ENCODE measurements at places on chromosomes 13 and 19.

DNA sequence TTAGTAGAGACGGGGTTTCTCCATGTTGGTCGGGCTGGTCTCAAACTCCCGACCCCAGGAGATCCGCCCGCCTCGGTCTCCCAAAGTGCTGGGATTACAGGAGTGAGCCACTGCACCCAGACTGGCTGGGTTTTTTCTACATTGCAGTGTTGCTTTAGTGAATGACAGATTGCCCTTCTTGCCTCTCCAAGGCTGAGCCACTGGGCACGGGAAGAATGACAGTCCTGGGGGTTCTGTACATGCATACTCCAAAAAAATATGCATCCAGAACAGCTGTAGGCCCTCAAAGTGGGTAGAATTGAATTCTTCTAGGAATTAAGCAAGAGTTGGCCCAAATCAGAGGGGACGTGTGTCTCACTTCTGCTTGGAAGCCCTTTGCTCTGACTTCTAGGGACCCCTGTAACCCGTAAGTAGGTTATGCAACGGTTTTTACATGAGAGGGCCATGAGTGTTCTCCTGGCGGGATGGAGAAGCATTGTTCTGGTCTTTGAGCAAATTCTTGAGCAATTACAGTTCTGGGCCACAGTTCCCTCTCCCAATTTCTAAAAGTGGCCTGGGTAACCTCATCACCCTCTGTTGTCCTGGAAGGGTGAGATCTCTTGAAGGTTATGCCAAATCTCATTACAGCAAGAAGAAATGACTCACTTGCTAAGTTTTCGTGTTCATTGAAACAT lies 3.6 kb downstream of the ACTN4 start:
- no peak for DNase-seq

GRCh38 chr19:28785971-28786370 lies 427.0 kb downstream of the UQCRFS1 start:
- DNase-seq, result no peak

GRCh38 chr19:54955376-54955775 lies 8.0 kb upstream of the NLRP7 start:
- no peak for DNase-seq

GRCh38 chr19:4693471-4694121 lies 23.5 kb upstream of the MYDGF start:
- no peak for DNase-seq

- no peak for DNase-seq
Observed at GRCh38 chr19:40253611-40254092, 27.2 kb upstream of the CCNP start.

- no peak for DNase-seq
Observed at GRCh38 chr13:67515895-67516294, 285.8 kb upstream of the PCDH9 start.

GRCh38 chr13:19161308-19161707 lies 20.3 kb downstream of the TUBA3C start:
- DNase-seq, result no peak

DNA sequence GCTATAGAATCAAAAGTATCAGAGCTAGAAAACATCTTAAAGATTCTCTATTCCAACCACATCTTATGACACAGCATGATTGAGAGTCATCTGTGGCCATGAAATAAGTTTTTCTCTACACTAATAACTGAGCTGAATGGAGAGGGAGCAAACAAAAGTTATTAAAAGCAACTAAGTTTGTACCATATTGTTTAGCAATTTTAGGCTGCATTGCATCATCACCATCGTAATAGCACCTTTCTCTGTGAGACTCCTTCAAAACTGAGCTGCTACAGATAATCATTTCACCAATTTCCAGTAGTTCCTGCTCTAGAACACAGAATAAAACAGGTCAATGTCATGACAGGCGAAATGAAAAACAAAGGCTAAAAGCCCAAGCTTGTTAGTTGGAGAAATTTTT lies 1183.9 kb downstream of the DIAPH3 start:
- DNase-seq, result no peak

DNA sequence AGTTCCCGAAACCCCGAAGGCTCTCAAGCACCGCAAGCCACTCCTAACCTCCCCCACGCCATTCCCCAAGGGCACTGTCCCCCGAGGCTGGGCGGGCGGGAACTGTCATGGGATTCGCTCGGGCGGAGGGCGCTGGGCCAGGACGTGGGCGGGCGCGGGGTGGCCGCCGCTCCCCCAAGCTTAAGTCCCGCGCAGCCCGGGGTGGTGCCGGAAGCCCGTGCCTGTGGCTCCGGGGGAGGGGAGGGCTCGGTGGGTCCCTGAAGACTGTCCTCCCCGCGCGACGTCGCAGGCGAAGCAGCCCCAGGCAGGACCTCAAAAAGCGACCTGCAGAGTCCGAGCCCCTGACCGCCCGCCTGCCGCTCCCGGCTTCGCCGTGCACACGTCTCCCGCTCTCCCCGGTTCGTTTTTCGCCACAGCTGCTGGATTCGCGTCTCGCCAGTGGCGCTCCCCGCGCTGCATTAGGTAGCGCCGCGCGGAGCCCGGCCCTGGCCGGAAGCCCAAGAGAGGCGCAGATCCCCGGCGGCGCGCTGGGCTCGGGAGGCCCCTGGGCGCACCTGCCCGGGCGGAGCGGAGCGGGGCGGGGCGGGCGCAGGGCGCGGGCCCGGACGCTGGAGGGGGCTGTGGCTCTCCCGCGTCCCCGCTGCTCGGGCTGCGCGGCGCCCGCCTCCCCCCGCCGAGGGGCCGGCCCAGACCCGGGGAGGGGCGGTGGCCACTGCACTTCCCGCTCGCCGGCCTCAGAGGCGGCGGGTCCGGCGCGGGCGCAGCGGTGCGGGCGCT lies at the start of gene FARP1:
FARP1 (plus strand) TSS at position 715 of the 777 bp plus-strand sequence. CDS start 70,149 bp downstream, outside the sequence.
- DNase-seq, result peak; percentile 66

- no peak for DNase-seq
Observed at GRCh38 chr13:56886398-56886797, 254.3 kb upstream of the PRR20A start.

DNA sequence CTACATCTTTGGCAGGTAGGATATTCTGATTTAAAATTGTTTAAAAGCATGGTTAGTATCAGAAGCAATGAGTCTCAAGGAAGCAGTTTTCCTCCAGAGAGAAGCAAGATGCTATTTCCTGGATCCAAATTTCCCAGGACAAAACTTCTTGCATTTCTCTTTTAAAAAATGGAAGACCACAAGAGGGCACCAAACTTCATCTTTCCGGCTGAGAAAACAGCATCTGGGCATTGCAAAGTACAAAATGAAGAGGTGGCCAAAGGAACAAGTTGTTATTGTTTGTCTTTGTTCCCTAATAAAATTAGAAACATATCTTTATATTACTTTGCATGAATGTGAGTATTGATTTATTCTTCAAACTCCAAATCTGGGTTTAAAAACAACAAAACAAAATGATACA lies 60.0 kb upstream of the LRCH1 start:
- DNase-seq, result no peak

DNA sequence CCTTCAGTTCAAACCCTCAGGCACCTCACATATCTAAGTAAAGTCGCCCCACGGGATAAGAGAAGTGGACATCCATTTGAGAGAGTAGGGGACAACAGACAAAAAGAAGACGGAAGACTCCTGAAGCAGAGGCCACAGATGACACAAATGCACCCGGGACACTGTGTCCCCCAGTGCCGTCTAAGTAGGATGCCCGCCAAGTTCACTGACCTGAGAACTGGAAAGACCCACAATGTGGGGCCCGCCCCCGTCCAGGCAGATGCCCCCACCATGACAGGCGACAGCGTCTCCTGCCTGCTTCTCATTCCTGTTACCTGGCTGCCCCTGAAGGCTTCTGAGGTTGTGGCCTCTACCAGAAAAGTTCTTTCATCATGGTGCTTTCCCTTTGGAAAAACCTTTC lies 16.9 kb downstream of the ANKRD27 start:
- DNase-seq, result no peak

- DNase-seq, result peak; percentile 45
Observed at GRCh38 chr13:113742000-113742441, 17.0 kb upstream of the TMEM255B start.

- DNase-seq, result no peak
Observed at GRCh38 chr19:58052256-58052655, 6.8 kb upstream of the ZNF135 start.

- no peak for DNase-seq
Observed at GRCh38 chr13:80903911-80904310, 563.0 kb upstream of the SPRY2 start.

DNA sequence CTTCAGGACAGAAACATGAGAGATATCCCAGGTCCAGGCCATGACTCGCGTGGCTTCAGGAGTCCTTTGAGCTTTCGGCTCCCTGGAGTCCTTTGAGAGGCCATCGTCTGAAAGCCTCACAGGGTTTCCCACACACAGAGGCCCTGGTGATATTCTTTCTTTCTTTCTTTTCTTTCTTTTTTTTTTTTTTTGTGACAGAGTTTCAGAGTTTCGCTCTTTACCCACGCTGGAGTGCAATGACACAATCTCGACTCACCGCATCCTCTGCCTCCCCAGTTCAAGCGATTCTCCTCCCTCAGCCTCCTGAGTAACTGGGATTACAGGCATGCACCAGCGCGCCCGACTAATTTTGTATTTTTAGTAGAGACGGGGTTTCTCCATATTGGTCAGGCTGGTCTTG lies 5.5 kb downstream of the SIN3B start:
- DNase-seq, result no peak

DNA sequence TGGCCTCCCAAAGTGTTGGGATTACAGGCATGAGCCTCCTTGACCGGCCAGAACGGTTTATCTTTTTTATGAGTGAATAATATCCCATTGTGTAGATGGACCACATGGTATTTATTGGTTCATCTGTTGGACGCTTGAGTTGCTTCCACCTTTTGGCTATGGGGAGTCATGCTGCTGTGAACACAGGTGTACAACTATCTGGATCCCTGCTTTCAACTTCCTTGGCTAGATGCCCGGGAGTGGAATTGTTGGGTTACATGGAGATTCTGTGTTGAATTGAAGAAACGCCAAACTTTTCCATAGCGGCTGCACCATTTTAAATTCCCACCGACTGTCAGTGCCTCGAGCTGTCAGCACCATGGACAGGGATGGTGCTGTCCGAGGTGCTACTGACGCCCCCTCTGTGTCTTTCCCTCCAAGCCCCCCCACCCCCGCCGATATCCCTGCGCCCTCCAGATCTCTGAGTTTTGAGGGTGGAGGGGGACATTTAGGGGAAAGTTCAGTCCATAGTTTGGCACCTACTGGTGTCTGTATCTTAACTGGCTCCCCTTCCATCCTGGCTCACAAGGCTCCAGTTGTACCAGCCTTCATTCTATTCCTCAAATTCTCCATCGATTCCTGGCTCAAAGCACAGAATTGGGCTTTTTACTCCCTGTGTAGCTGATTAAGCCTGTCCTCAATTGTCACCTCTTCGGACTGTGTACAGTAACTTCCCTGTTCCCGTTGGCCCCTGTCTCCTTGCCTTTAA lies 27.3 kb downstream of the PNPLA6 start:
- no peak for DNase-seq

Data from activated naive CD8-positive, alpha-beta T cell treated with anti-CD3 and anti-CD28 coated beads for 36 hours (primary cell).